ENCODE measurements at places on chromosomes 2 and 18. TPM values are rescaled to one million over a fixed set of nuclear protein-coding genes. Genes with fewer than 3 reads are reported as not detected.
A peak's percentile ranks its signal among the peaks of the same experiment; 100 is the strongest.

Gene PLCL1
- 13.6 TPM for total RNA-seq

DNA sequence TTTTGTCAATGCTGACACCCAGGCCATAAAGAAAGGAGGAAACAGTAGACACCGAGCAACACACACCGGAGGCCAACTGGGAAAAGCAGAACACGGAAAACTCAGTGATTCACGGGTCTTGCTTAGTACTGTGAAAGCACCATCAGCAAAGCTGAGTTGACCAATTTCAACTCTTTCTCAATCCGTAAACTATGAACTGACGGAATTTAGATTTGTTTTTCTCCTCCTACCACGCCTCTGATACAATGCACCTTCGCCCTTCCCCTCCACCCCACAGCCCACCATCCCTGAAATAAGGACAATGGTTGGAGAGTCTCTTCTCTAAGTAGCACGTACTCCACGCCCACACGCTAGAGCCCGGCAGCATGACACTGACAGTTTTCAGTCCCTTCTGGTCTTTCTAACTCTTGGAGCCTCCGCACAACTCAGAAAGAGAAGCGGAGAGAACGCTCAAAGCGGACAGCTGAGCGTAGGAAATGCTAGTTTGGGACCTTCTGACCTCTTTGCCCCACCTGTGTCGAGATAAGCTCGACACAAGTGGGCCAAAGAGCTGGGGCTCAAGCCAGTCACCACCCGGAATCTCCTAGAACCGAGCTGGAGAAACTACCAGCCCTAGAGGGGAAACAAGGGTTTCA lies 669 bp downstream of the LNPK start:
- peak; percentile 15 for DNase-seq

DNA sequence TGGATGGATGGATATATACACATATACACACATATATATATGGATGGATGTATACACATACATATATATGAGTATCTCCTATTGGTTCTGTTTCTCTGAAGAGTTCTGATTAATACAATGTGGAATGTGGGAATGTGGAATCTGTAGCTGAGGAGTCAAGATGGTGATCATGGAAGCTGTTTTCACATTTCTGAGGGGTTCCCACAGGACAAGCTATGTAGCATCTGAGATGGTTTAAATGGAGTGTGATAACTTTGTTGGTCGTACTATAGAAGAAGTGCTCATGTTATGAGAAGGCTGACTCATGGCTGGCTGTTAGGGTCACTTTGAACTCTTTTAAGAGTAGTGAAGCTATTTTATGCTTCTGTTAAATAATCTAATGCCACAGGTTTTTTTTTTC lies 279.7 kb downstream of the MEIS1 start:
- DNase-seq = no peak

DNA sequence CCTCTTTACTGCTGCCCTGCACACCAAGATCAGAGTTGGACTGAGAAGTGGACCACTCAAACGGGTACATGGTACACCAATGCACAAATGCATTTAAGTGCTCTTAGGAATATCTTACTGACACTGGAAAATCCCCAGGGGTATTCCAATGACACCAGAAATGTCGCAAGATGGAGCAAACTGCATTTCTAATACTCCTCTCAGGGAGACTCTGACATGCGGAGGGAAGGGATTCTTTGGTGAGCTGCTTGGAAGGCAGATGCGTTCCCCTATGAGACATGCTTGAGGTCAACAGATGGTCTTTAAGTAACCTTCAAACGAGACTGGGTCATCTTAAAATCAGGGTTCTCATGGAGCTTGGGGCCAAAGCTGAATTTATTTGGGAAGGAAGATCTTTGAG lies 521.8 kb upstream of the TCF4 start:
- no peak for DNase-seq

GRCh38 chr2:204535764-204536163 lies 9.5 kb upstream of the PARD3B start:
- no peak for DNase-seq

Gene LOXHD1
- 0.23 TPM for total RNA-seq
